NCI-H1417 (cell line): ENCODE measurements at places on chromosomes 6 and 20.

- no peak for DNase-seq
Measured at GRCh38 chr6:35553315-35553714, 40.6 kb upstream of the TULP1 start.

GRCh38 chr6:35168461-35168861 is 27.3 kb upstream of the TCP11 start:
- DNase-seq: no peak

DNA sequence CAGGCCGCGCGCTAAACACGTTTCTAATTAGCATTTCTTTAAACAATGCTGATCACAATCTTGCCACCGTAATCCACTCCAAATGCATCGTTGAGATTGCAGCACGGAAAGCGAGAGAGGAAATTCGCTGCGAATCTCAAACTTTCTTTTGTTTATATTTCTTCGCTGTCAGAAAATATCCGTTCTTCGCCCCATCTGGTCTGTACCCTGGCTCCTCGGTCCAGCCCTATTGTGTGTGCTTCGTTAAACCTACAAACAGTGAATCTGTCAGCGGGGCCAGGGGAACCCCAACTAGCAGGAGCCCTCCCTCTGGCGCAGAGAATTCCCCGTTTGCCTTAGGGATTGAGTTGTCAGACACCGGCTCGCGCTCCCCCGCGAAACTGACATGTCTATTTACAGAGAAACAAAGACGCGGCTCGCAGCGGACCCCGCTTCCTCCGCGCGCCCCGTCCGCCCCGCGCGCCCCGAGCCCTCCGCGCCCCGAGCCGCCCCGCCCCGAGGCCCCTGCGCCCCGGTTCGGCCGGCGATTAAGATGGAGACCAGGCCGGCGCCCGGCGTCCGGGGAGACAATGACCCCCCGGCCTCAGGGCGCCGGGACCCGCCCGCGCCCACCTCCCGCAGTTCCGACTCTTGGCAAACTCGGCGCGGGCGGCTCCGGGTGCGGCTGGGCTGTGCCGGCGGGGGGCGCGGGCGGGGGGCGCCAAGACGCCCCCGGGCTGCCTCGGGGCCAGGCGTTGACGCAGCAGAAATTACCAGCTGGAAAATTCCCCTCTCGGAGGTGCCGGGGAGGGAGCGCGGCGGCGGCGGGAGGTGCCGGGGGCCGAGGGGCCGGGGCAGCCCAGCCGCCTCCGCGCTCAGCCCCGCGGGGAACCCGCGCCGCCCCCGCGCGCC is 874 bp downstream of the ZBTB46 start:
- DNase-seq: peak; percentile 61

DNA sequence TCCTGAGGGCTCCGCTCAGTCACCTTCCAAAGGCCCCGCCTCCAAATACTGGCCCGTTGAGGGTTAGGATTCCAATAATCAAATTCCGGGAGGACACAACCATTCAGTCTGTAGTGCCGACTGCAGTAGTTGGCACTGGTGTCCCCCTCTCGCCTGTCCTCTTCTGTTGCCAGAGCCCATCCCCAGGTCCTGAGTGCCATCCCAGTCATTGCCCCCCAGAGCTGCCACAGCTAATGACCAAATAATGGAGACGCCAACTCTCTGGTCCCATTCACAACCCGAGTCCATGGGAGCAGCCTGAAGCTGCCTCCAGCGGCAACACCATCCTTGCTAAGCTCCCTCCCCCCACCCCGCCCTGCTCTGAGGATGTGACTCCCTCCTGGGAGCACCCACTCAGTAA is 115.9 kb downstream of the JPH2 start:
- DNase-seq: no peak

DNA sequence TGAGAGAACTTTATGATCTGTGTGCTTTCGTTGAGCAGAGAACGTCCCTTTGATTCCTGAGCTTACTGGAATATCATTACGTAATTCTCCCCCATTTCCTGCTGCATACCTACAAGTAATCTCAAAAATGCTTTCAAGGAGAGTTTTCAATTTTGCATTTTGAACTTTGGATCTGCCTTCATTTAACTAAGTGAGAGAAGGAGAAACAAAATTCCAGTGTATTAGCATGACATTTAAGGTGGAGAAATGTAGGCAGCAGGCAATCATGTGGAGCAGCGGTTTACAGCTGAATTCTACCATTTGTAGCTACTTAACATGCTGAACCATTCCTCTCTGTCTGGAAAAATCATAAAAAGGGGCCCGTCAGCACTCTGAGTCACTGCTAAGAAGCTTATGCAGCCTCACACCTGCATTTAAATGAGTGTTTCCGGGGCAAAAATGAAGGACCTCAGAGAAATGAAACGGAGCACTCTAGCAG is 451.5 kb downstream of the PLCB1 start:
- DNase-seq: no peak

DNA sequence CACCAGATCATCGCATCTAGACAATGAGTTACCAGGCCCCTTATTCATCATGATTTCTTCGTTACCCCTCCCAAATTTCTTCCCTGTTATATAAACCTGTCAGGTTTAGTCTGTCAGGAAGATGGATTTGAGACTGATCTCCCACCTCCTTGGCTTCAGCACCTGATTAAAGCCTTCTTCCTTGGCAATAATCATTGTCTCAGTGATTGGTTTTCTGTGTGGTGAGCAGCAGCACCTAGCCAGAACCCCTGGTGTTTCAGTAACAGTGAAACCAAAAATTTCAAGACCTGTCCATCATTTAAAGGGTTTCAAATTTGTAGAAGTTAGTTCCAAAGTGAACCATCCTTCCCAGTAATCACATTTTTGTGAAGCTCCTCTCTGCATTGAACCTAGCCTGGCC is 209.8 kb upstream of the GJE1 start:
- no peak for DNase-seq

GRCh38 chr6:108321253-108321747 is 26.4 kb downstream of the AFG1L start:
- DNase-seq: no peak

- DNase-seq: no peak
Measured at GRCh38 chr6:35181308-35181932, 32.3 kb upstream of the SCUBE3 start.

GRCh38 chr6:139588734-139589593 is 214.5 kb upstream of the CITED2 start:
- DNase-seq: peak; percentile 14

DNA sequence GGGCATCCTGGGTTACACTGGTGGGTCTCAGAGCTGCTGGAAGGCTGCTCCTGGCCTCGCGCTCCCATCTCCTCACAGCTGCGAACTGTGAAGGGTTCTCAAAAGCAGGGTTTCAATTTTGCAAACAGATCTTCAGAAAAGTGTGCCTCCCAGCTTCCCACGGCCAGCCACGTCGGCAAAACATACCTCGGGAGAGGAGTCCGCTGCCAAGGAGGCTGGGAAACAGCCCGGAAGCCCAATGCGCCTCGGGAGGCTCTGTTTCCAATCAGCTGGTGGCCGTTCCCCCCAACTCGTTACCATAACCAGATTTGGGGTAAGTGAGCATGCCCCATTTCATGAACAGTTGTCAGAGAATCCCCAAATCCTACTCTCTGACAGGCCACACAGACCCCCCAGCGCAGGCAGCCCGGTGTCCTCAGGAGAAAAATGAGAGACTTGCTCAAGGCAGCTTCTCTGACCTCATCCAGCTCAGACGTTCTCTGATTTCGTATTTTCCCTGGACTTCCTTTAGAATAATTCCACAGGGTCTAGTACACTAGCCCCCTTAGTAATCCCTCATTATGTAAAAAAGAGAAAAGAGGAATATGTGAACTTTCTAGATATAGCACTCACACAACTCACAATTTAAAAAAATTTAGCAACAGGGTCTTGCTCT is 98.4 kb downstream of the SNX5 start:
- DNase-seq: no peak

DNA sequence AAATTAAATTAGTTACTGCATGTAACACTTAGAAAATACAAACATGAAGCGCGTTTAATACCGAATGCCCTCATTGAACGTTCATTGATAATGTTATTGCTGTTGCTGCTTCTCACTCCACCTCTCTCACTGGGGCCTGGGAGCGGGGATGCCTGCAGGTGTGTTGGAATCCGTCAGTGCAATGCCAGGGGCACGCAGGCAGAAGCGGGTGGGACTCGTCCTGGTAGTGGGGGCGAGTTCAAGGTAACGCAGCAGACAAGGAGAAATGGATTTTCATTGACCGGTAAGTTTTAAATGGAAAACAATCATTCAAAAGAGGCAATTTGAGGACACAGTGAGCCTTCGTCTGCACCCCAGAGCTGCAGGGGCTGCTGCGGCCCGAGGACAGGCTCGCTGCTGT is 71.2 kb upstream of the AFDN start:
- DNase-seq: no peak

DNA sequence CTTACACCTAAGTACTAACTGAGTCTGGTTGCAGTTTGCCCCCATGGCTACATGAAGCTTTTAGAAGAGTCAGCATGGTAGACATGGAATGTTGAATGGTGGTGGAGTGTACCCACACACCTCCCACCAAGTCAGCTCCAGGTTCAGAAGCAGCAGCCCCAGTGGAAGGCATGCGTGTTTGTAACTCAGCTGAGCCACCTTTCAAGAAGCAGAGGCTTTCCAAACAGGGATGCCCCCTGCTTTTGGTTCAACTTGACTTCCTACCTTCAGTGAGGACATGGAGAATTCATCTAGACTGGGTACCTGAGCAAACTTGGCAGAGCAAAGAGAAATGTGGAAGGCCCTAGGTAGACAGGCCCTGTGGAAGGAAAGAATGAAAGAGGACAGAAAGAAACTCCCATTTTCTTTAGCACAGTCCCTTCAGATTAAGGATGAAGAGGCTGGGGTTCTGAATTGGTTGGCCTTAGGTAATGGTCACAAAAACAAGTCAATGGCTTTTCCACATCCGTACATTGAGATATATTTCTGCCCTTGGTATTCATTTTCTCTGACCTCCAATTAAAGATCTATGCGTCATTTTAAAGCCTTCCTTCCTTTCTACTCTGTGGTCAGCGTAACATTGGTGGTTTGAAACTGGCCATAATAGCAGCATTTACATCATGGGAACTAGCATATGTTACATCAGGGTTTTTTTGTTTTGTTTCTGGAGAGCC is 53.2 kb downstream of the HFE start:
- DNase-seq: no peak

DNA sequence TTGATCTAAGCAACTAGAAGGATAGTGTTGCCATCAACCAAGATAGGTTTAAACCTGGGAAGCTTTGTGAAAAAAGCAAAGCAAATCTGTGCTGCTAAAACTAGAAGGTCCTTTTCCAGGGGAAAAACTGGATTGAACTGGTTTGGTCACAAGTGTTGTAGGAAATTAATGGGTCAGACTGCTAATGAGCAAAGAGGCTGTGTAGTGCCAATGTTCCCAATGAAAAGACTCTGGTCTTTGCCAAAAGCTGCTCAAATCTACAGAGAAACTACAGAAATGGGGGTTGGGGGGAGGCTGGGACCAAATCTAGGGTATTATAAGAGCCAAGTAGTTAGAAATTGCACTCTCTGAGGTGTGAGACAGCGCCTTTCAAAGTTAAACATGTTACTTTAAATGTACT is 85.0 kb downstream of the PLCG1 start:
- DNase-seq: no peak

DNA sequence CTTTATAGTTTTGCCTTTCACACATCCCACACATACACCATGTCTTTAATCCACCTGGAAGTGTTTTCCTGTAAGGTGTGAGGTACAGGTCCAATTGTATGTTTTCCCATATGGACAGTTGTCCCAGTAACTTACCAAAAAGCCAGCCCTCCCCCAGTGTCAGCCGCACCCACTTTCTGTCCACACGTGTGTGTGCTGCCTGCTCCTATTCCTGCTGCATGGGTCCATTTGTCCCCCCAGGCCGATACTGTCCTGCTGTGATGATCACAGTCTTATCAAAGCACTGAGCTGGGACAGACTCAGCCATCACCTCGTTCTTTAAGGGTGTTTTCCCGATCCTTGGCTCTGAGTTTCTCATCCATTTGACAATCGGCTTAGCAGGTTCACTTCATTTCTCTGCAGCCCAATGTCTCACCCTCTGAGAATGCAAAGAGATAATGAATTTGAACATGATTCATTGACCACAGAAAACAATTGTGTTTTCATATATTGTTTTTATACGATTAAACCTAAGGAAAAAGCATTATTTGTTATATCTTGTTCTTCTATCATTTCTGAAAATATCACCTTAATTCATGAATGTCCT is 9.6 kb downstream of the VSX1 start:
- DNase-seq: peak; percentile 8

GRCh38 chr6:50145125-50145524 is 95.4 kb upstream of the DEFB112 start:
- no peak for DNase-seq

- DNase-seq: no peak
Measured at GRCh38 chr6:137229075-137229759, 10.0 kb upstream of the IFNGR1 start.

GRCh38 chr20:3446779-3447178 is 24.0 kb upstream of the ATRN start:
- DNase-seq: no peak

GRCh38 chr6:130600880-130601341 is 226.3 kb upstream of the SMLR1 start:
- no peak for DNase-seq

DNA sequence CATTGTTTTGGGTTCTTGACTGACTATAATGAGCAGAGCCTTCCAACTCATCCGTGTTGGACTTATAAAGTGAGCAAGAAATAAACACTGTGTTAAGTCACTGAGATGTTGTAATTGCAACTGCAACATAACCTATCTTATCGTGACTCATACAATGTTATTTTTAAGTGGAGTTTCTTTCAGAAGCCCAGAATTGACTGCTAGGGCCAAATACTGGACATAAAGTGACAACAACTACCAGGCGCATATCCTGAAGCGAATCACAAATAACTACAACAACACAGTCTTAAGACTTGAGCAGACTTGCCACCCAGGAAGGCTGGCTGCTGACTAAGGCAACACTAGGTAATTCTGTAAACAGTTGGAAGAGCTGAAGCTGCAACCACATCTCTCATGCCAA is 326.6 kb downstream of the COL12A1 start:
- DNase-seq: no peak

- DNase-seq: peak; percentile 79
Measured at GRCh38 chr6:111625461-111626391, 20.0 kb upstream of the TRAF3IP2 start.

DNA sequence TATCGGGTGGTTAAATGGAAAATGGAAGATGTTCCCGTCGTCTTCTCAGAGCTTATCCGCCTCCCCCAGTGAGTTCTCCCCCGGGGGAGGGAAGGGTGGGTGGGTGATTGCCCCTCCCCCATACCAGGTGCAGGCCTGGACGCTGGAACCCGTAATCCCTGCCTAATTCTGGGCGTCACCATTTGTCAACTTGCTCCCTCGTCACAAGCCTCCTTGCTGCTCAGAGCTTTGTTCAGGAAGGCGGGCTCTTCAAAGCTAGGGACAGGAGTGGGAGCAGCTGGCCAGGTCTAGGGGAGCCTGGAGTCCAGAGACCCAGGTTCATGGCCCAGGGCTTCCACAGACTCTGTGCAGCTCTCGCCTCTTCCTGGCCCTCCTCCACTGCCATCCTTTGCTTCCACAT is 25.6 kb downstream of the CDH22 start:
- DNase-seq: no peak

DNA sequence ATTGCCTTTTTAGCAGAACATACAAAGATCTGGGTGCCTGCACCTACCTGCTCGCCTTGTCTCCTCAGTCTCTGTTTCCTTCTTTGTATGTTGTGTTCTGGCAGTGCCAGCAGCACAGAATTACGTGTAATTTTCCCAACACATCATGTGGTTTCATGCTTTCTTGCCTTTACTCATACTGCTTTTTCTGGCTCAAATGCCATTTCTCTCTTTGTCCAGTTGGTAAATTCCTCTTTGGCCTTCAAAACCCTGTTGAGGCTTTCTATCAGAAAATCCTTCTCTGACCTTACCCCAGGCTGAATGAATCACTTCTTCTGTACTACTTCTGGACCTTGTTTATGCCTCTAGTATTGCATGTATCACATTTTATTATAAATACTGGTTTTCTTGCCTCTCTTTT is 31.8 kb downstream of the L3MBTL3 start:
- DNase-seq: no peak
